ENCODE measurements at places on chromosomes 4 and X.

DNA sequence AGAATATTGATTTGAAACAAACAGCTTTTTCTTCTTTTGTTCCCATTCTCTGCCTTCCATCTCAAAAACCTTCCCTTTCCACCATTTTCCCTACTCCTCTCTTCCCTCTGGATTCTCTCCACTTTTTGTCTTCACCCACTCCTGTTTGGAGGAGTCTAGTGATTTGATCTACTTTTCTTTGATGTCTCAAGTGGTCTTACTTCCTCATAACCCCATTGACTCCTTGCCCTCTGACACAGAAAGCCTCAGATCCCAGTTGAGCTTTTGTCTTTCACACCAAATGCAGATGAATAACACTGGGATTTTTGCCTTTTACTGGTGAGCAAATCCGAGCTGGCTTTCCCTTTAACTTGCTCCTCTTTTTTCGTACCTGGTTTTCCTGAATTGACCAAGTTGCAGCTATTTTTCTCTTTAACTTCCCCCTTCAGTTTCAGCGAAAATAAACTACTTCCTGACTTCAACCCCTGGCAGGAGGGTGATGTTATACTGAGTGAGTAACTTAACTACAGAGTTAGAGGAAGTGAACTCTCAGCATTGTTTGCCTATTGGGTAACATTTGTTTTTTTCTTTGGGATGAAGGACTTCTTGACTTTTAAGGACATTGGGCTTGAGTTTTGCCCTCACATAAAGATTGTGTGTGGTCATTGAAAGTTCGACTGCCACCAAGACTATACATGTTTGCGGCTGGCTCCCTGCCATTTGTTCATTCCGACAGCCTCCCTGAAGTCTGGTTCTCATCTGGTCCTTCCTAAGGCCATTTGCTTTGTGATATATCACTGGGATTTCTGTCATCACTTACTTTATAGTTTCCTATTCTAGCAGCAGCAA is 392.8 kb upstream of the NR3C2 start:
- no peak for DNase-seq

DNA sequence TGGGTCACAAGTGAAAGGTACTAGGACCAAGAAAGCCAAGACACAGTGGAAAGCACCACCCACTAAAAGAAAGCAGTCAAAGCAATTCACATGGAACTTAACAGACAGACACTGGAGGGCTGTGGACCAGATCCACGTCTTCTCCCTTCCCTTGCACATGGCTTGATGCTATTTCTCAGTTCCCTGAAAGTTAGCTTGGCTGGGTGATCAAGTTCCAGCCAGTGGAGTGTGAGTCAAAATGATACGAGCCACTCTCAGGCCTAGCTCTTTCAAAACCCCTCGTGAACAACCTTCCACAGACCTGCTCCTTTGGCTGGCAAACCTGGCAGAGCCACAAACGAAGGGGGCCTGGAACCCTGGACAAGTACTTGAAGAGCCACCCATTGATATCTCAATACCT is 52.0 kb downstream of the RELL1 start:
- no peak for DNase-seq

DNA sequence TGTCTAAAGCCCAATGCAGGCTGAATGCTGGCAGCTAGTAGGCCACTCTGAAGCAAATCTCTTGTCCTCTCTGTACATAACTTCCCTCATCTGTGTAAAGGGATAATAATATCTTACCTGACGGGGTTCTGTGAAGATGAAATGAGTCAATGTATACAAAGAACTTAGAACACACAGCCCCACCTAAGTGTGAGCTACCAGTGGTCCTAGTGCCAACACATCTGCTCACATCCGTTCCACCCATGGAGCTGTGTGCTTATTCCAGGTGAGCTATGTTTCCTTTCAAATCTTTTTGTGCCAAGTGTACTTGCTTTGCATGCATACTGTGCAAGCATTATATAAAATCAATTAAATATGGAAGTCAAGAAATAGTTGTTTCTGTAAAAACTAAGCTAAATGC is 116.4 kb downstream of the TSPAN5 start:
- DNase-seq, result no peak

GRCh38 chrX:129980540-129981199 is 1.8 kb upstream of the BCORL1 start:
- peak; percentile 34 for DNase-seq

GRCh38 chrX:106341823-106342222 is 173.7 kb downstream of the PWWP3B start:
- DNase-seq, result no peak

DNA sequence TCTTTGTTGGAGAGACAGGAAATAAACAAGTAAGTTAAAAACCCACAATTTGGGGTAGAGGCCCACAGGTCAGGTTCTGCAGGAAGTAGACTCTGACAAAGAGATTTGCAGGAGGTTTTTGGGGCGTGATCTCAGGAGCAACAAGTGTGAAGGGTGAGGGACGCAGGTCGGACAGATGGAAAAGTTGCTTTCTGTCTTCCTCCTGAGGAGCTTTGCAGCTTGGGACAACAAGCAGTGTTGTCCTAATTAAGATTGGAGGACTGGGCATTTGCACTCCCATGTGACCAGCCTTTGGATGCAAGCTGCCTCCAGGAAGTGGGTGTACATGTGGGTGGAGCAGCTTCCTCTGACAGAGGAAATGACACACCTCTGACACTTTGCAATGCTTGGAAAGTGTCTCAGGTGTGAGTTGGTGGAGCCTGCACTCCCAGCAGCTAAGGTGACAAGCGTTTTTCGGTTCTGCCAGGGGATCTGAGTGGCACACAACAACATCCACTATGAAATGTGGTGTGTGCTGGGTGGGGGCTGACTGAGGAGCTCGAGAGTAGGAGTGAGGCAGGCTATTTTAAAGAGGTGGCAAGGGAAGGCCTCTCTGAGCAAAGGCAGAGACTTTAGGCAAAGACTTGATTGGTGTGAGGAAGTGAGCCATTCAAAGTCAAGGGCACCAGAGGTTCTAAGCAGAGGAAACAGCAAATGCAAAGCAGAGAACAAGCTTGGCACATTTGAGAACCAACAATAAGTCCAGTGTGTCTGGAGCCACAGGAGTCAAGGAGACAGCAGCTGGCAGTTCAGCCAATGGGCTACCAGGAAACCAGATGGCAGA is 339.8 kb upstream of the GATB start:
- peak; percentile 76 for DNase-seq

- no peak for DNase-seq
These were observed 17.5 kb downstream of the MAML3 start for GRCh38 chr4:140136509-140136908.

- DNase-seq, result no peak
These were observed 282.6 kb upstream of the NDST4 start for GRCh38 chr4:115396034-115396433.

- no peak for DNase-seq
These were observed 22.0 kb downstream of the CXCL8 start for GRCh38 chr4:73762409-73762808.

DNA sequence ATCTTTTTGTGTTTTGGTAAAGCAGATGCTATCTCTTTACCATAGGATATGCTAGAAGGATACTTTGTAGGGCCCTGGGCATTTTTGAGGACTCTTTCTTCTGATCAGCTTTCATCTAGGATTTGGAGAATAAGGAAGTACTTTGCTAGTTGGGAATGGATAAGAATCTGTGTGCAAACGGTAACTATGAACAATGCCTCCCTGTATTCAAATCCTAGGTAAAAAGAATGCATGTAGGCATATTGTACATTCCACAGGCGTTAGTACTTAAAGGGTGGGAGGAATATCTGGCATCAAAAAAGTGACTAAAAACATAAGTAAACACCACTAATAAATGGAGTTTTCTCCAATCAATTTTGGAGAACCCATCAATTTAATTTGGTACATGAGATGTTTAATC is 59.7 kb downstream of the SH3BGRL start:
- no peak for DNase-seq

DNA sequence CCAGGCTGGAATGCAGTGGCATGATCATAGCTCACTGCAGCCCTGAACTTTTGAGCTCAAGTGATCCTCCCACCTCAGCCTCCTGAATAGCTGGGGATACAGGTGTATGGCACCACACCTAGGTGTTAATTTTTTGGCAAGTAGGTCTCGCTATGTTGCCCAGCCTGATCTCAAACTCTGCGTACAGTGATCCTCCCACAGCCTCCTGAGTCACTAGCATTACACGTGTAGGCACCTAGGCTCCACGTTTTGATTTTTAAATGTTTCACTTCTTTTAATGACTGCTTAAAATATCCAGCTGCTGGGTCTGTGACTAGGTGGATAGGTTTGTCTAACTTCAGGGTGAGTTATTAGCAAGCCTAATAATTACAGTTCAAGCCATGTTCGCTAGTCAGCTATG is 44.5 kb downstream of the GATB start:
- no peak for DNase-seq

DNA sequence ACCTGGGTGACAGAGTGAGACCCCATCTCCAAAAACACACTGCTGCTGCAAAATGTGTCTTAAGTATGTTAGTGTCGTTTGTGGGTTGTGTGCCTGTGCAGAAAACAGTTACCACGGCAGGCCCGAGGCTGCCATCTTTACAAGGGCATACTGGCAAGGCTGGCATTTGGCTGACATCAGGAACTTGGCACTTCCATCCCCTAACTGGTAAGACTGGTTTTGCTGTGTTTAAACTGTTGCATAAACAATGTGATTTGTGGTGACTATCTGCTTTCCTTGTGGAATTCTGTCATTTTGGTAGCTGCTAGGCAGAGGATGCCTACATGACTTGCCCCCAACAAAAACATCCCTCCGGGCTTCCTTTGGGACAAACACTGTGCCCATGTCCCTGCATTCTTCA is 12.3 kb downstream of the LRP2BP start:
- no peak for DNase-seq

- DNase-seq, result no peak
These were observed 78.7 kb upstream of the RASGEF1B start for GRCh38 chr4:81550388-81550859.

DNA sequence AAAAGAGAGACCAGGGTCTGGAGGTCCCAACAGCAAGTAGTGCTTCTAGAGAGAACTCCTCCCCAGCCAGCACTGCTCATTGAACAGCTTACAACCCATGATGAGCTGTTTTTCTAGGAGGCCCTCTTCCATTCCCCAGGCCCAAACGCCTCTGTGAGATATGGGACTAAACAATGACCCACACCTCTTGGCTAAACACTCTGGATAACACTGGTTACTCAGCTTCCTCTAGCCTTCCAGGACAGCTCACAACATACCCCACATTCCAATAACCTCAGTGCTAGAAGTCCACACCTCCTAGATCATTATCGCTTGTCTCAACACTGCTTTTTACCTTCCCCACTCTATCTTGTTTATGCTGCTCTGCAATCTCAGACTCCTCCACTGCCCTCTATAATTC is 35.4 kb upstream of the PGRMC2 start:
- no peak for DNase-seq

DNA sequence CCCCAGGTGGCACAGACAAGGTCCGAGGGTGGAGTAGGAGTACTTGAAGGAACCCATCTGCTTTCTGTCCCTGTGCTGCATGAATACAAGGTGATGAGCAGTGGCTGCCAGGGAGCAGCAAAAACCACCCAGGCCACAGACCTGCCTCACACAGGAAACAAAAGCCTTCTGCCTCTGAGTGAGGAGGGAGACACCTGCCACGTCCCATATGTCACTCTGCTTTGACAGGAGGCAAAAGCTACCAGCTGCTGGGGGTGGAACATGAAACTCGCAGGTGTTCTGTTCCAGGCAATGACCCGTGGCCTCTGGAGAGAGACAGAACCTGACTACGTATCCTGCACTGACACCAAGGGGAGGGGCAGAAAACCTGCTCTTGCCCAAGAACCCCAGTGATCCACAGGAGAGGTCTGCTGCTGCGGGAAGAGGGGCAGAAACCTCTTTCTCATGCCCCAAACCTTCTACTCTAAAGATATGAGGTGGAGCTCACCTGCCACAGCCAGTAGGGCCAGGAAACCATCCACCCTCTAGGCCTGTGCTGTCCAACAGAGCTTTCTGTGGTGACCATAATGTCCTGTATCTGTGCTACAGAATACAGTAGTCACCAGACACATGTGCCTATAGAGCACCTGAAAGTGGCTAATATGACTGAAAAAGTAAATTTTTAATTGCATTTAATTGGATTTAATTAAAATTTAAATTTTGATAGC is 172.9 kb downstream of the PRDM5 start:
- no peak for DNase-seq

- DNase-seq, result no peak
These were observed 37.2 kb downstream of the PCDH7 start for GRCh38 chr4:30757357-30757756.

GRCh38 chr4:158131027-158131426 is 41.8 kb downstream of the GASK1B start:
- no peak for DNase-seq

Data from activated naive CD4-positive, alpha-beta T cell treated with Interleukin-2 at 50 U/mL for 16 hours (primary cell).